ENCODE measurements at places on chromosomes 12 and 14.

- no peak for DNase-seq
These were observed 67.3 kb downstream of the STXBP6 start for GRCh38 chr14:24982472-24983155.

- DNase-seq = no peak
These were observed 53.4 kb downstream of the RGS6 start for GRCh38 chr14:71985538-71986189.

DNA sequence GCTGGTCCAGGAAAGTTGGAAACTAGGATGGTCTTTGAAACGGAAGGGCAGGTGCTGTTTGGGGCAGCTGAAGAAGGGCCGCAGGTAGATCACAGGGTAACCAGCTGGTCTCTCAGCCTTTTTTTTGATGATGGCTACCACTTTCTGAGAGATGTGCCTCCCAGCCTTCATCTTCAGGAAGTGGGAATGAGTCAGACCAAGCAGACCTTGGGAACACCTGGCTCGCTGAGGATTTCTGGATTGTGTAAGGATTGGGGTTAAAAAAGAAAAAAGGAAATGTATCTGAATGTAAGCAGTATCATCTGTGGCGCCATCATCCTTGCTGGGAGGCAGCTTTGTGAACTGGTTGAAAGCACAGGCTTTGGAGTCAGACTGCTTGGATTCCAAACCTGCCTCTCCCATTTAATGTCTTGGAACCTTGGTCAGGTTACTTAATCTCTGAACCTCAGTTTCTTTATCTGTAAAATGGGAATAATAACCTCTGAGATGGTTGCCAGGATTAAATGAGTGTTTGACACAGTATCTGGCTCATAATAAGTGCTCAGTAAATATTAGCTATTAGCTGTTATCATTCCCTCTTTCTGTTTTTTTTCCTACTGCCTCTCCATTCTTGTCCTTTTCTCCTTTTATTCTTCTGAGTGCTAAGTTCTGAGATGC is 1.7 kb downstream of the PRPF40B start:
- no peak for DNase-seq

DNA sequence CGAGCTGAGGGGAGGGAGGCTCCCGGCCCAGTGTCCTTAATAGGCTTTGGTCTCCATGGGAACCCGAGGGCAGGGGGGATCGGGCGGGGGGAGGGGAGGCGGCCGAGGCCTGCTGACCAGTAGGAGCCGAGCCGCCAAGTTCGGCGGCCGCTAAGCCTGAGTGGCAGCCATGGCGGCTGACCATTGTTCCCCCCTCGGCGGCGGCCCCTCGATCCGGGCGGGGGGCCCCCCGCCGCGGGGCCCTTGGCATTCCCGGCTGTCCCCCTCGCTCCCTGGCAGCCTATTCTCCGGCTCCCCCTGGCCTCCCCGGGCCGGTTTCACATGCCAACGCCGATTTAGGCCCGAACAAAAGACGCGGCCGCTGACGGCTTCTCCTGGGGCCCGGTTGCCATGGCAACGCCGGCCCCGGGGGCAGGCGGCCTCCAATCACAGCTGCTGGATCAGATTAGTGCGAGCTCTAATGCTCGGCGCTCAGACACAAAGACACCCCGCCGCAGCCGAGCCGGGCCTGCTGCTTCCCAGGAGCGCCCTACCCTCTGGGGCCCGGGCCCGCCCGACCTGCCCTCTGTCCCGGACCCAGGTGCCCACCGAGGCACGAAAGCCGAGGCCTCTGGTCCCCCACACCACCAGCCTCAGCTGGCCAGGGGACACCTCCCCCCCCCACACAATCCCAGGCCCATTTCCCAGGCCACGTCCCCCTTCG is 7.3 kb downstream of the MSI1 start:
- DNase-seq = peak; percentile 75
